Inflammatory macrophage treated with lipopolysaccharide for 4 hours (primary cell): ENCODE measurements at places on chromosomes 3 and 15.

GRCh38 chr3:74139648-74140047 is 474.8 kb downstream of the CNTN3 start:
- DNase-seq = no peak

DNA sequence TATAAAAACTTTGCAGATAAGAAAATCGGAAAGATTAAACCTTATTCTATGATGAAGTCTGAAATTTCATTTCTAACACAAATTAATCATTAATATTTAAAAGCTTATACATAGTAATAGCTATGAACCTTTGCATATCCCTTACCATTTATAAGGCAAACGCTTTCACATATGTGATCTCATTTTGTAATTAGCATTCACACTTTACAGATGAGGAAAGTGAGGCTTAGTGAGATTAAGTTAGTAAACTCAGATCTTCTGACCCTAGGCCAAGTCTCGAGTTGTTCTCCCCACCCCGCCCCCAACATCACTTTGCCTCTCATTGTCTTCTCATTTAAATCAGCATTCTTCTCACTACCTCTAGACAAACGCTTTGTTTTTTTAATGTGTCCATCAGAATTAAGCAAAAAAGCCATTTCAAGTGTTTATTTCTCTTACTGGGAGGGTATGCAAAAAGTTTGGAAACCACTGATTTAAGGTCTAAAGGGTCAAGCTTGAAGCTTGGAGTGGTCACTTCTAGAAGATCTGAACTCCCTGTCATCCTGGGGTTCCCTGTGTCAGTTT is 172.9 kb upstream of the BCL6 start:
- no peak for DNase-seq

- DNase-seq = no peak
These were observed 2.9 kb downstream of the NR2F2 start for GRCh38 chr15:96333131-96334016.

- no peak for DNase-seq
These were observed 25.6 kb downstream of the COL8A1 start for GRCh38 chr3:99663977-99664376.

DNA sequence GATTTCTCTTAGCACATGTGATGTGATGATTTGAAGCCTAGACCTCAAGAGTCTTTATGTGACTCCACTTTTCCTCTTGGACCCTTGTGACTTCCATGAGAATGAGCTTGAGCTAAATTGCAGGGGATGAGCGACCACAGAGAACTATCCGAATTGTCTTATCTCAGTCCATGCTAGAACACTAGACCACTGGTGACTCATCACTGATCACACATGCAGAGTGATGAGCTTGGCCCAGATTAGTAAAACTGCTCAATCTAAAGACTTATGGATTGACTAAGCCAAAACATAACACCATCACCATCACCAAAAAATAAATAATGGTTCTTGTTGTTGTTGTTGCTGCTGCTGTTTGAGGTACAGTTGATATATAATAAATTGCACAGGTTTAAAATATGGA is 114.1 kb upstream of the CFAP20DC start:
- DNase-seq = no peak

GRCh38 chr15:31342781-31343626 is 16.4 kb downstream of the KLF13 start:
- DNase-seq = no peak
